HFFc6 (cell line): ENCODE measurements at places on chromosomes 16 and 17. TPM values are rescaled to one million over a fixed set of nuclear protein-coding genes. Genes with fewer than 3 reads are reported as not detected.
A peak's percentile ranks its signal among the peaks of the same experiment; 100 is the strongest.

- no peak for DNase-seq
Observed at GRCh38 chr16:49578435-49579024, 204.9 kb downstream of the C16orf78 start.

Gene KPNB1
- total RNA-seq = 442 to 559 TPM (median 493 TPM) in 3 replicates

Gene ABCC12
- total RNA-seq = not detected in 3 replicates

Gene ZSCAN10
- total RNA-seq = not detected in 3 replicates

DNA sequence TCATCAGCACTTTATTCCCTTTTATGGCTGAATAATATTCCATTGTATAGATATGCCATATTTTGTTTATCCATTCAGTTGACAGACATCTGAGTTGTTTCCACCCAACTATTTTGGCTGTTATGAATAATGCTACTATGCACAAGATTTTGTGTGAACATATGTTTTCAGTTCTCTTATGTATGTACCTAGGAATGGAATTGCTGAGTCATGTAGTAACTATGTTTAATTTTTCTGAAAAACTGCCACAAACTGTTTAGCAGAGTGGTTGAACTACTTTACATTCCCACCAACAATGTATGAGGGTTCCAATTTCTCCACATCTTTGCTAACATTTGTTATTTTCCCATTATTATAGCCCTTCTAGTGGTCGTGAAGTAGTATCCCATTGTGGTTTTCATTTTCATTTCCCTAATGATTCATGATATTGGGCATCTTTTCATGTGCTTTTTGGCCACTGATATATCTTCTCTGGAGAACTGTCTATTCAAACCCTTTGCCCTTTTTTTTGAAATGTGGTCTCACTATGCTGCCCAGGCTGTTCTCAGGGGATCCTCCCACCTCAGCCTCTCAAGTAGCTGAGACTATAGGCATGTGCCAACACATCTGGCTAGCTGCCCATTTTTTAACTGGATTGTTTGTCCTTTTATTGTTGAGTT is 26.3 kb downstream of the SMURF2 start:
- peak; percentile 79 for DNase-seq

DNA sequence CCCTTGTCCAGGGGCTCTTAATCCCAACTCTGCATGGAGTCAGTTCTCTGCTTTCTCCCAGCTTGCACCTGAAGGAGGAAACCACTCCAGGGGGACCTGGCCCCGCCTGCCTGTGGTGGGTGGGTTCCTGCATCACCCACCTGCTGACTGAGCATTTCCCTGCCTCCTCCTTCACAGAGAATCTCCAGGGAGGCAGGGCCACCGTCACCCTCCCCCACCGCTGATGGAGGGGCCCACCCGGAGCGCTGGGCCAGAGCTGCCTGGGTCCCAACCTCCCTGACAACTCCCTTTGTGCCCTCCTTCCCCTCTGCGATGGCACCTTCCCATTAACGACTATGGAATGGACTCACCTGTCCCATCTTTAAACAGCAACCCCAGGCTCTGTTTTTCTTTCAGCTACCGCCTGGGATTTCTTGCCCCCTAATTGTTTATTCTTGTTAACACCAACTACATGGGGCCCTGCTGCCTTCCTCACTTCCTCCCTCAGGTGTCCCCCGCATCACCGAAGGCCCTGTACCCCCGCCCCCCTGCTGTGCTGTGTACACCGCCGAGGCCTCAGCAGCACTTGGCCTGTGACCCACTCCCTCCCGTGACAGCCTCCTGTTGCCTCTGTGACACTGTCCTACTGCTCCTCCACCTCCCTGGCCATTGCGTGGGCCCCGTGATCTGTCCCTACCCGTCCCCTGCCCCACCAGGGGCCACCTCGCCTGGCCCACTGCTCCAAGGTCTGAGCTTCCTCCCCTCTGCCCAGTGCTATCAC is 842 bp upstream of the TEDC2 start:
- no peak for DNase-seq

GRCh38 chr17:39769974-39770587 is 32.3 kb downstream of the GRB7 start:
- peak; percentile 69 for DNase-seq

GRCh38 chr16:13795131-13795530 is 124.8 kb upstream of the ERCC4 start:
- no peak for DNase-seq

- DNase-seq = no peak
Observed at GRCh38 chr17:9937901-9938300, 32.8 kb upstream of the RCVRN start.
